ENCODE measurements at places on chromosomes 2 and 18.

DNA sequence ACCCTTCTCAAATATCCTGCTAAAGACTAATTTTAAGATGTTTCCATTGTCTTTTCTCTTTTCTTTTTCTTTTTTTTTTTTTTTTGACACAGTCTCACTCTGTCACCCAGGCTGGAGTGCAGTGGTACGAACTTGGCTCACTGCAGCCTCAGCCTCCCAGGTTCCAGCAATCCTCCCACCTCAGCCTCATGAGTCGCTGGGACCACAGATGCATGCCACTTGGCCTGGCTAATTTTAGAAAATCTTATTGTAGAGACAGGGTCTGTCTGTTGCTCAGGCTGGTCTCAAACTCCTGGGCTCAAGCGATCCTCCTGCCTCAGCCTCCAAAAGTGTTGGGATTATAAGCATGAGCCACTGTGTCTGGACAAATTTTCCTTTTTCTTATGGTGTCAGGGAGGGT is 167.5 kb downstream of the MCFD2 start:
- DNase-seq, result no peak

GRCh38 chr18:59323931-59324622 is 5.6 kb upstream of the CPLX4 start:
- DNase-seq, result no peak

DNA sequence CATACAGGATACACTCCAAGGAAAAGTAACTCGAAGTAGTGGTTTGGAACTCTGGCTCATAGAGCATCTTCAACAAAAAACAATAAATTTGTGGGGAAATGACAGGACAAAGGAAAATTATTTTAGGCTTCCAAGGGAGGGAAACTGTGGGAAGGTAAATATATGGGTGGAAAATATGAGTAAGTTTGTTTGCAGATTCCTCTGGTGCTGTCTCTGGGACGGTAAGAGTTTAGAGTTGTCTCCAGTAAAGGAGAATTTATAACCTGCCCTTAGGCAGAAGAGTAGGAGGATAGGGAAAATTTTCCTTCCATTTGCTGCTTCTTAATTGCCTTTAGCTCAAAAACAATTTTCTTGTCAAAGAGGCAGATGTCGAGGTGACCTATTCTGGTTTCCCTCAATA is 19.3 kb downstream of the HNMT start:
- DNase-seq, result no peak

DNA sequence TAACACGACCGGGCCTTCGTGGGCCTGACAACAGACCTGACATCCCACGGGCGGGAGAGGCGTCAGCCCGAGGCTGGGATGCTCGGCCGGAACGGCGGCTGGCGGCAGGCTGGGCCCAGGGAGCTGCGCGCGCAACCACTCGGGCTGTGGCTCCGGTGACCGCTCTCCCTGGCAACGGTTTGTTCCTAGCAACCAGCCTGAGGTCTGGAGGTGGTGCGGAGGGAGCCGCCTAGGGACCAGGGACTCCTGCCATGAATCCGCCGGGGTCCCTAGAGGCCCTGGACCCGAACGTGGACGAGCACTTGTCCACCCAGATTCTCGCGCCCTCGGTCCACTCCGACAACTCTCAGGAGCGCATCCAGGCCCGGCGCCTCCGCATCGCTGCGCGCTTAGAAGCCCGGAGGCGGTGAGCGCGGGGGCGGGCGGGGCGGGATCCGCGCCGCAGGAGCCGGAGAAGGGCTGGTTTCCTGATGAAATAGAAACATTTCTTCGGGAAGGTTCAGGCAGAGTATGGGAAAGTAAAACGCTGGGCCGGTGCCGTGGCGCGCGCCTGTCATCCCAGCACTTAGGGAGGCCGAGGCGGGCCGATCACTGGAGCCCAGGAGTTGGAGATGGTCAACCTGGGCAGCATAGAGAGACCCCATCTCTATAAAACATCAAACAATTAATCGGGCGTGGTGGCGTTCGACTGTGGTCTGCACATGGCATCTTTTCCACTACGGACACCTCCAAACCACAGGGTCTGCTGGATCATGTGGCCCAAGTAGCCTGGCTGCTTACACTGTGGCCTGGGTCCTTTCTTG is at the start of gene DRC1:
Gene DRC1, plus strand, starts transcription at position 182 of the 803 bp plus-strand sequence. Its CDS starts 70 bp downstream, at position 252.
- no peak for DNase-seq

DNA sequence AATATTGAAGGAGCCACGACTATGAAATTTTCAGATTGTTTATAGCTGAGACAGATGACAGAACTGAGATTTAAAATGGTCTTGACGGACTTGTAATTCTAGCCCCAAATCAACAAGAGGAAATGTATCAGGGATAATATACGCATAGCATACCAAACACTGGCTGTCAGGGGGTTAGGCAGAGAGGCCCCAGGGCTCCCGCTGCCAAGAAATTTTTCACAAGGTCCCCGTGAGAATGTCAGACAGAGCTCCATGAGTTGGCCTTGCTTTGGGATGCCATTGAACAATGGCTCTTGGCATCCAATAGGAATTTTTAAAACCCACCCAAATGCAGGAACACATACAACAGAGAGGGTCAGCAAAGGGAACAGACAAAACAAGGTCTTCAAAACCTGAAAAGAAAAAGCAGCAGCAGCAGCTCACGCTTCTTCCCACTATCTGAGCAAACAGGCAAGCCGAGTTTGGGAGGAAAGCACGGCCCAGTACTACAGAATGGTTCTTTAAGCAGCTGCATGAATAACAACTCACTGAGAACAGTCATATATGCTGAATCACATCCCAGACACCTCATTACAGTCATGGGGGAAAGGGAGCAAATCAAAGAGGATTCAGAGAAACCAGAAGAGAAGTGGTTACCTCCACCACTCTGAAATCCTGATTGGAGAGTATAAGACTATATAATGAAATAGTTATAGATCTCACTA is 445.6 kb downstream of the RND3 start:
- DNase-seq, result no peak

GRCh38 chr2:225735844-225736243 is 336.3 kb downstream of the NYAP2 start:
- no peak for DNase-seq

GRCh38 chr2:39667104-39667885 is 1.6 kb downstream of the TMEM178A start:
- DNase-seq, result no peak

DNA sequence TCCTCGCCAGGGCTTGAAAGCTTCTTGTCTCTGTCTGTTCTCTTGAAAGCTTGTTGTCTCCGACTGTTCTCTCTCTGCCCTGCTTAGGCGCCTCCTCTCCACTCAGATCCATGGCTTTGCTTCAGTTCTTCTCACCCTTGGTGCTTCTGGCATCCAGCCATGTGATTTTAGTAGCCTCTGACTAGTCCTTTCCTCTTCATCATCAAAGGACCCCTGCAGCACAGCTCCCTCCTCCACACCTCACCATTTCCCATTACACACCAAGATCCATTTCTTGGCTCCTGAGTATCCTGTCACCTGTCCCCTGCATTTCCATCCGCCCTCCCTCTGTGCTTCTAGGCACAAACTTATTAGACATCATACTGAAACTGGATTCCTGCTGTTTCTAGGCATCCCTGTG is 59.4 kb downstream of the ZNF236 start:
- DNase-seq, result no peak

DNA sequence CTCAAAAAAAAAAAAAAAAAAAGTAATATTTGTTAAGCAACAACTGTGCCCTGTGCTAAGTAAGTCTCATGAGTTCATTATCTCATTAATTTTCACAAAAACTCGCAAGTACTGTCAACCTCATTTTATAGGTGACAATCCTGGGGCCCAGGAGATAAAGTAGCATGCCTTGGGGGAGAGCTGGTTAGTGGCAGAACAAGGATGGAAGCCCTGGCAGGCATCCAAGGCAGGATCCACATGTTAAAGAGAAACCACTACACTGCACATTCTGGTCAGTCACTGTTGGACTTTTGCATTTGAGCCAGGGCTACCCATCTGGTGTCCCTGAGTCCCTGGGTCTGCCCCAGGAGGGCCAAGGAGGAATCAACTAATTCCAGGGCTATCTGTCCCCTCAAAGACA is 54.6 kb downstream of the ZFP36L2 start:
- no peak for DNase-seq

DNA sequence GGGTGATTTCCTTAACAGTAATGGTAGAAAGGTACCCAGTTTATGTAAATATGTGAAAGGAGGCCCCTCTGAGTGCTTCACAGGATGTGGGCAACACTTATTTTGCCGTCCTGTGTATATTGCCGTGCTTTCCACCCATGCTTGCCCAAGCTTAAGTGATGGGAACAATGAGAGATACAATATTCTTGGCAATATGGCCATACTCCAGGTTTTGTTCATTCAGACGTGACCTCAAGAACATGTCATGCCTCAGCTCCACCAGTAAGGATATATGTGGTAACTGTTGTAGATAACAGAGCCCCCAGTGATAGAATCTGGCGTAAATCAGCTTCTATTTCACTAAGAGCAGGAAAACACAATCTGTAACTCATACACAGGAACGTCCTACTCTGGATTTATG is 318.7 kb downstream of the PTPRM start:
- no peak for DNase-seq

DNA sequence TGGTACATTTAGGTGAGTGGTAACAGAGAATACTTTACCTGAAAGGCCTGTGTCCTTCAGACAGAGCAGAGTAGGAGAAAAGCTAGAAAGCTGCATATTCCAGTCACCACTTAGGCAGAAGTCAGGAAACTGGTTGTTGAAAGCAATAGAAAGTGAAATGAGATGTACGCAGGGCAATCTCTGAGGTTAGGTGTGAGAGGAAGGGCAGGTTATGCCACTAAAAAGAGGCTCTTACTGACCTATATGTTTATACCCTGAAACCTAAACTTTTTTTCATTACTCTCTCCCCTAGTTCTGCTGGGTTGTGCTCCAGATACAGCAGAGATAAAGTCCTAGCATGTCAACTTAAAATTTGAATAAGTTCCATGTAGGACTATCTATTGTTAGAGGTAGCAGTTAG is 93.5 kb downstream of the COX7A2L start:
- DNase-seq, result no peak

GRCh38 chr2:176093145-176093897 is 800 bp downstream of the HOXD13 start:
- no peak for DNase-seq

GRCh38 chr2:73172963-73173362 is 29.4 kb upstream of the NOTO start:
- no peak for DNase-seq

GRCh38 chr2:95374029-95374428 is 28.5 kb upstream of the FAHD2A start:
- DNase-seq, result no peak

- DNase-seq, result no peak
These were observed 5.1 kb upstream of the MALT1 start for GRCh38 chr18:58666176-58666575.

DNA sequence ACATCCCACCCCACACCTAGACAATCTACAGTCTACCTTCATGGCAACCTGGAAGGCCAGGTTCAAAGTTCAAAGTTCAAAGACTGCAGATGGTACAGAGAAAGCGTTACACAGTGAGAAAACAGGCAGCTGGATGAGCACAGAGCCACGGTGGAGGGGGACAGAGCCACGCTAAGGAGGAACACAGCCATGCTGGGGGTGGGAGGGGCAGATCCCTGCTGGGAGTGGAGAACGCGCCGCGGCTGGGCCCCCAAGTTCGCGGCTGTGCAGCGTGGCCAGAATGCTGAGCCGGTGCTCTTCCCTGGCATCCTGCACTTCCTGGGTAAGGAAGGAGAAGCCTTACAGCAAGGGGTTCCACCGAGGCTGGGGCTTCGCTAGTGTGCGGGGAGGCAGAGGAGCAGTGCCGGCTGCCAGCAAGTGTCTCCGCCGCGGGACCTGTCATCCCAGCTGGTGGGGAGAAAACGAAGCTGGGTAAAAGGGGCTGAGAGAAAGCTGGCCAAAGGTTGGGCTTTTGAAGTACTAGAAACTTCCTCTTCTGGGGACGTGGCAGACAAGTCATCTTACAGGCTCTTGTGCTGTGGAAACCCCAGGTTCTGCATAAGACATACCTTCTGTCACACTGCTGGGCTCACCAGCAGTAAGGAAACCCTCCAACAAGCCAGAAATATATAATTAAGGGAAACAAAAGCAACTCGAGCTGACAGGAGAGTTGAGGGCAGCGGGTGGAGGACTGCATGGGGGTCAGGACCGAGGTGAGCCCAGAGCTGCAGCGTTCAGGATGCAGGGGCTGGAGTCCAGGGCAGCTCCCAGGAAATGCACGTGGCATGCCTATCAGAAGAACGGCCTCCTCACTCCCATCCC is 115.5 kb downstream of the HDAC4 start:
- DNase-seq, result no peak

- DNase-seq, result no peak
These were observed 79.0 kb downstream of the ZAP70 start for GRCh38 chr2:97792416-97792815.

GRCh38 chr2:70094978-70095719 is 7.9 kb downstream of the PCBP1 start:
- no peak for DNase-seq
